Skin of body (tissue), 3 donors: ENCODE measurements at places on chromosomes 4 and X.

DNA sequence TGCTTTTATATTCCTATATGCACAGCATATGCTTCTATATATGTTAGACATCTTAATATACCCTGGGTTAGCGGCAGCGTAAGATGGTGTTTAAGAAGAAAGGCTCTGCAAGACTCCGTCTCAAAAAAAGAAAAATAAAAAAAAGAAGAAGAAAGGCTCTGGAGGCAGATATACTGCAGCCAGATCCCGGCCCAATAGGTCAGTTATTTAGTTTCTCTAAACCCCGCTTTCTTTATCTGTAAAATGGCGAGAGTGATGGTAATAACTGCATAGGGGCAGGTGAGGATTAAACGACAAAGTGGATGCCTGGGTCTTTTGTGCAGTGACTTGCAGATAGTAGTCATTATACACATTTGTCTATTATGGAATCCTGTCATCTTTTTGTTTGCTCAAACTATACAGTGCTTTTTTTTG lies 115.2 kb downstream of the NAA11 start:
- no peak for DNase-seq

DNA sequence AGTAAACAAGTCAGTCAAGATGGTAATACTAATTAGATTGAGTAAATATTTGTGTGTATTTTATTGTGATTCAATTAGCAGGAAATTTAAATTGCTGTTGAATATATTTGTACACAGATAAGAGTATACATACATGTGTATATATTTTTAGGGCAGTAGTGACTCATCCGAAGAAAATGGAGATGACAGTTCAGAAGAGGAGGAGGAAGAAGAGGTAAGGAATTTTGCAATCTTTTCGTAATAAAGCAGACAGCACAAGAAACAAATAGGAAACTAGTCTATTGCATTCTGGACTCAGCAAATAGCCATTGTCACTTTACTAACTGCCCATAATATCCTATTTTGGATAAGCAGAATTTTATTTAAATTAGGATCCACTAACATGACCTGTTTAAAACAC lies 6.6 kb downstream of the IBSP start:
- DNase-seq, result no peak

DNA sequence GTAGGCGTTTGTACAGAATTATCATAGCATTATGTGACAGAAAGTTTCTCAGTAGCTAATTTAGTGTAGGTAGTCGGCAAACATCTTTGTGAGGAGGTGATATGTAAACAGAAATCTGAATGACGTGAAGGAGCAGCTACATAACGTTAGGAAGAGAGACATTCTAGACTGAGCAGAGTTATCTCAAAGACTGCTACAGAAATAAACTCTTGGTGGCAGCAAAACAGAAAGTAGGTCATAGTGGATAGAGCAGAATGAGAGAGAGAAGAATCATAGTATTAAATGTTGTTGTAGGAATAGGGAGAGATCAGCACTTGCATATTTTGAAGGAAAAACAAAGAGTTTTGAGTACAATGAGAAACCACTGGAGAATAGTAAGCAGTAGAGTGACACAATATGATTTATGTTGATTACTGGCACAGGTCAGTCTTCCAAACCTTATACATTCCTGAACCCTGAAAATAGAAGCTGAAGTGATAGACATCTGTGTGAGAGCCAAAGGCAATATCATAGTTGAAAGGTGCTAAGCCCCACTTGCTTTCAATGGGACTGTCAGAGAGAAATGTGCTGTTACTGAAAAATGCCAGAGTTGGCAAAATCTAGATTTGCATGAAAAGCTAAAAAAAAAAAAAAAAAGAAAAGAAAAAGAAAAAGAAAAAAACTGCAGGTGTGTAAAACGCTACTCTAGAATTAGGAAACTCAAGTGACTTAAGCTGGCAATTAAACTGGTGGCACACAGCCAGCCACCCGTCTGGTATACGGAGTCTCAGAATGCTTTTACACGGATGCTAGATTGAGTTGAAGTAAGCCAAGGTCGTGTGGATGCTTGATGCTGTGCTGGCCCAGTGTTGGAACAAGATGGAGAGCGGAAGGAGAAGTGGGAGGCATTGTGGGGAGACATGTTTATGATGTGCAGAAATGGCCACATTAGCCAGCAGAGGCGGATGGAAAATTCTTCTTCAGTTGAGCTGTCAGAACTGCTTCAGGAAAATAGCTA lies 750.2 kb upstream of the HS3ST1 start:
- DNase-seq, result no peak

GRCh38 chr4:54104907-54105306 lies 4.9 kb downstream of the GSX2 start:
- DNase-seq, result no peak

DNA sequence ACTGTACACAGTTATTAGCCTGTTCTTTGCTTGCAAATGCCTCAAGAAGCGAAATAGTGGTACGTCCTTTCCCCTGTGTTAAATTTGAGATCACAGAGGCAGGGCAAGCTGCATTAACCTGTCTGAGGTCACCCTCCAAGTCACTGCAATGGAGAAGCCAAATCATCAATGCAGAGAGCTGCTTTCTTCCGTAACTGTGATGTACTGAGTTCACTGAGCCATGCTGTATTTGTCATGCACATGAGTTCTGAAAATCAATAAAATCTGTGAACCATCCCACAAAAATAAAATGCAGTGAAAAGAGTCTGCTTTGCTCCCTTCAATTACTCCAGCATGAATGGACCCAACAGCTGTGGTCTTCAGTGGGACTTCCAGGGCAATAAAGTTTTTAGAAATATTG lies 393.5 kb downstream of the KCNIP4 start:
- DNase-seq, result no peak

- DNase-seq, result no peak
Measured at GRCh38 chr4:3211866-3212265, 37.1 kb upstream of the MSANTD1 start.
